ENCODE measurements at places on chromosomes 11 and 22.

DNA sequence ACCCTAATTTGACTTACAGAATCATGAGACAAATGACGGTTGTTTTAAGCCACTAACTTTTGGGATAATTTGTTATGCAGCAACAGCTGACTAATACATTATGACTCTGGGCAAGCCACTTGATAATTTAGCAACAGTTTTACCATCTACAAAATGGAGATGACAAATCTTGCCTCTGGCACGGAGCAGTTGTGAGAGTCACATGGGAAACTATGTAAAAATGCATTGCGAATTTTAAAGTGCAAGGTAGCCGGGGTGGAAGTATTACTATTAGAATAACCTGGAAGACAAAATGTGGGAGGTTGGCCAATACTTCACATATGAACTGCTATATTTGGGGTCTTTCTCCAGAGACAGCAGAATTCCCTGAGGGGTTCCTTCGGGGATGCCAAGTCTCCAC lies 328.7 kb downstream of the CTTN start:
- DNase-seq = no peak

DNA sequence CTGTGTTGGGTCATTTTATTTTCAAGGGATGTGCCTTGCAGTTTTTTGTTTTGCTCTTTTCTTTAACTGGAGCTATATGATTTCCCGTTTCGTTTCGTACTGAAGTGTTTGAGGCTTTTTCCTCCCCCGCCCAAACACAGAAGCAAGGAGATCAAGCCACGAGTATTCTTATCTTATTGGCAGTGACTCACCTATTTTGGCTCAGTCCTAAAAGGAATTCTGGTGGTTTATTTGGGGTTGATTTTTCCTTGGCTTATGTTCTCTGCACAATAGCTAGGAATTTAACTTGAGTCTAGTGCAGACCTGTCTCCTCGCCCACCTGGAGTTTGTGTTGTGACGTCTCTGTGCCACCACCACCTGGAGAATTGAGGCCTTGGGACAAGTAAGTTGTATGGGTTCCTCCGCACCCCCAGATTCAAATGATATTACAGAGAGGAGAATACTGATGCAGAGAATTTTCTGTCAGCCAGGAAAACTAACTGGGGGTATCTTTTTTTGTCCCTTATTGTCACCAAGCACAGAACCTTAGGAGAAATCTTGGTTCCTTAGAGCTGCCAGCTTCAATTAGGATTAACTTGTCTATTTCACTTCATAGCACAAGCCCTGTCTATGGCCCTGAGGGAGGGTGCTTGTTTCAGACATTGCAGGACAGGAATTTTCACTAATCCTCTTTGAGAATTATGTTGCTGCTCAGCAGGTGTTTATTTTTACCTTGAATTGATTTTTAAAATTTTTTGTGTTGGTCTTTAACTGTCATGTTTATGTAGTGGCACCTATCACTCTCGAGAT lies 90.4 kb upstream of the BIRC3 start:
- DNase-seq = no peak

- DNase-seq = peak; percentile 28
Observed at GRCh38 chr22:23772649-23773473, at the start of gene MMP11. TSS of gene MMP11 (plus strand) at chr22:23772849. CDS start at chr22:23772871, 22 bp downstream.

DNA sequence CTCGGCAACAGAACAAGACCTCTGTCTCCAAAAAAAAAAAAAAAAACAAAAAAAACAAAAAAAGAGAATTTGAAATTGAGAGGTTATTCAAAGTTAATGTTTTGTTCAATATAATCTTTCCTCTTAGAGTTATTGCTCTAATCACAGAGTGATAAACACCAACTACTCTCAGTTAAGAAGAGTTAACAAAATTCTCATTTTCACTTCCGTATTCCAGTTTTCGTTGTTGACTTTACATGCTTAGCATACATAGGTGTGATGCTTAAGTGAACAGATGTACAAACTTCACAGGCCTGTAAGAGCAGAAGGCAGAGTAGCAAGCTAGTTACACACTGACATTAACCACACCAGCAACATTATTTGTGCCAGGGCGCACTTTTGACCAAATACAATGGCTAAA lies 12.3 kb downstream of the EIF4ENIF1 start:
- DNase-seq = no peak

- DNase-seq = no peak
Observed at GRCh38 chr11:70796648-70797227, 398.4 kb downstream of the CTTN start.

DNA sequence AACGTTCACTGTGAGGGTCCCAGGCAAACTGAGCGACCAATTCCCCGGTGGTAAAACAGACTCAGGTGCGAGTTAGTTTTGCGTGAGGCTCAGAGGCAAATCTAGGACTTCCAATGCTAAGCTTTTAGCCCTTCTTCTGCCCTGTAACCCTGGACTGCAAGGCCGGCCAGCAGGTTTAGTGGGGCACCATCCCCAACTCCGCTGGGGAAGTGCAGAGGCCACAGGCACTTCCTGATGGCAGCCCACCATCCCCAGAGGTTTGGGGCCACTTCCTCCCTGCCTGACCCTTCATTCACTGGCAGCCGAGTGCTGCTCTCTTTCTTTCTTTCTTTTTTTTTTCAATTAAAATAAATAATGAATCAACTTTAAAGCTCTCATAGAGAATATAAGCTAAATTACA lies 124.6 kb upstream of the B3GAT1 start:
- no peak for DNase-seq

- no peak for DNase-seq
Observed at GRCh38 chr11:86579406-86579731, 93.0 kb downstream of the ME3 start.

DNA sequence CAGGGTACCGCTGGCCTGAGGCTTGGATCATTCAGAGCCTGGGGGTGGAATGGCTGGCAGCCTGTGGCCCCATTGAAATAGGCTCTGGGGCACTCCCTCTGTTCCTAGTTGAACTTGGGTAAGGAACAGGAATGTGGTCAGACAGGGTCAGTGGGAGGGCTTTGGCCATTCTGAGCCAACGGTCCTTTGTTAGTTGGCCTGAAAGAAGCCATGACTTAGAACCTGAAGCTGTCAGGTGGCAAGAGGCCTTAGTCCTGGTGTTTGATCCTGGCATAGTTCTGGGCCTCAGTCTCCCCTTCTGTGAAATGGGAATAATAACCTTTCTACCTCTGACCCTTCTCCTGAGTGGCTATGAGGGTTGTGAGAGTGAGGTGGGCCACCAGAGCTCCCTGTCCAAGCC lies 8.3 kb downstream of the PGAP2 start:
- DNase-seq = no peak

- no peak for DNase-seq
Observed at GRCh38 chr11:10401696-10402392, 53.2 kb upstream of the AMPD3 start.

DNA sequence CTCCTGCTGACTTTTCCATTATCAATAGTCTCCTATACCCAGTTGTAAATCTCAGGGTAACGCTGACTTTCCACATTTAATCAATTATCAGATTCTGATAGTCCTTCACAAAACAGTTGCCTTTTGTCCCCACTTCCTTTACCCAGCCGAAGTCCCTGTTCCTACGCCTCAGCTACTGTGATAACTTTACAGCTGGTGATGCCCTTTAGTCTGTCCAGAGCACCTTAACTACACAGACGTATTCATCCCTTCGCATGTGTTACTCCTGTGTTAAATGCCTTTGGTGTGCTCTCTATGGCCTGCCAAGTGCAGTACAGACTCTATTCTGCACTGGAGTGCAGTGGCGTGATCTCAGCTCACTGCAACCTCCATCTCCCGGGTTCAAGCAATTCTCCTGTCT lies 20.2 kb downstream of the SSH3 start:
- no peak for DNase-seq

DNA sequence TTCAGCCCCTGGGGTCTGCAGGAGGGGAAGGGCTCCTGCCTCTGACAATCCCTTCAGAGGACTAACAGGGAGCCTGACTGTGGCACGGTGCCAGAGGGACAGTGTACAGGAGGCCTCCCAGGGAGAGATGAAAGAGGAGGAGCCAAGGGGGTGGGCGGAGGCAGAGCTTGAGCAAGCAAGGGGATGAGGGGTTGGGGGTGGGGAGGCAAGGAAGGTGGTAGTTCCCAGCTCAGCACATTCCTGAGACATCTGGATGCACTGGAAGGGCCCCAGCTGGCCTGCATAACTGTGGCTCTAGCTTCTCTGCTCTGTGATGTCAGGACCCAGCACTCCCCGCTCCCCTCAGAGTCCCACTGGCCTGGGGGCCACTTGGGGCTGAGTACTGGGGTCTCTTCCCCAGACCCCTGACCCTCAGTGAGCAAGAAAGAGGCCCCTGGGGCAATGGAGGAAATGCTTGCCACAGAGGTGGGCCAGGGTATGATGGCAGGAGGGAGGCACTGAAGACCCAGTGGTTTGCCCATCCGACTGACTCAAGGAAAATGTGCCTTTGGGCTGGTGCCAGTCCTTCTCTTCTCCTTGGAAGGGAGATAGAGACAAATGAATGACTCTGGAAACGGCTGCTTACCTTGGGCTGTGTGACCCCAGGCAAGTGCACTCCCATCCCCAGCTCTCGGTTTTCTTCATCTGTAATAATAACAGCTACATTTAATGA lies 13.3 kb downstream of the CREB3L1 start:
- no peak for DNase-seq

- DNase-seq = no peak
Observed at GRCh38 chr11:119335091-119335654, 846 bp downstream of the RNF26 start.

- DNase-seq = no peak
Observed at GRCh38 chr11:19208959-19209546, 7.3 kb upstream of the CSRP3 start.

DNA sequence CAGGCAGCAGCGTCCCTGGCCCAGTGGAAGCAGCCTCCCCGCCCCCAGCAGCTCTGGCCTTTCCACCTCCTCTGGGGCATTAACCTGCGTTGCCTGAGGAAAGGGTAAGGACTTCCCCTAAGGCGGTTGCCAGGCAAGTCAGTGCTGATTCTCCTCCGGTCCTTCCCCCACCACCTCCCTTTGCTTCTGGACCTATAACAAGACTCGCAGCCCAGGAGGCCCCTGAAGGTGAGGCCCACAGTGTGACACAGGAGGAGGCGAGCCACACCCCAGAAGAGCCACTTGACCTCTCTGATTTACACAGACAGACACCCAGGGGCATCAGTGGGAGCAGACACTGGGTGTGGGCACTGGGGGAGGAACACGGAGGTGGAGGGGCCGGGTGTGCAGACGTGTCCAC lies 35.4 kb downstream of the ASCL2 start:
- no peak for DNase-seq

Data from NCI-H748 treated with DMSO at 0.1 percent for 48 hours (cell line).